ENCODE measurements at places on chromosomes 5 and 9.

- DNase-seq, result no peak
Observed at GRCh38 chr9:22463205-22463604, 16.6 kb downstream of the DMRTA1 start.

GRCh38 chr9:98667005-98667640, 41.6 kb downstream of the GABBR2 start:
- no peak for DNase-seq

- no peak for DNase-seq
Observed at GRCh38 chr5:37490931-37491330, 111.8 kb downstream of the WDR70 start.

- no peak for DNase-seq
Observed at GRCh38 chr5:100800562-100800961, 102.5 kb downstream of the ST8SIA4 start.

DNA sequence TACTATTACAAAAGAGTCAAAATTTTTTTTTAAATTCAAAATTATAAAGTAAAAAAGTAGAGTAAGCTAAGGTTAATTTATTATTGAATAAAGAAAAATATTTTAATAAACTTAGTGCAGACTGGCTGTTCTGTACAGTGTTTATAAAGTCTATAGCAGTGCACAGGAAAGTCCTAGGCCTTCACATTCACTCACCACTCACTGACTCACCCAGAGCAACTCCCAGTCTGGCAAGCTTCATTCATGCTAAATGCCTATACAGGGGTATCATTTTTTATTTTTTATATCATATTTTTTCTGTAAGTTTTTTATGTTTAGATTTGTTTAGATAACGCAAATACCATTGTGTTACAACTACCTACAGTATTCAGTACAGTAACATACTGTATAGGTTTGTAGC, 700.7 kb upstream of the GRAMD2B start:
- no peak for DNase-seq

DNA sequence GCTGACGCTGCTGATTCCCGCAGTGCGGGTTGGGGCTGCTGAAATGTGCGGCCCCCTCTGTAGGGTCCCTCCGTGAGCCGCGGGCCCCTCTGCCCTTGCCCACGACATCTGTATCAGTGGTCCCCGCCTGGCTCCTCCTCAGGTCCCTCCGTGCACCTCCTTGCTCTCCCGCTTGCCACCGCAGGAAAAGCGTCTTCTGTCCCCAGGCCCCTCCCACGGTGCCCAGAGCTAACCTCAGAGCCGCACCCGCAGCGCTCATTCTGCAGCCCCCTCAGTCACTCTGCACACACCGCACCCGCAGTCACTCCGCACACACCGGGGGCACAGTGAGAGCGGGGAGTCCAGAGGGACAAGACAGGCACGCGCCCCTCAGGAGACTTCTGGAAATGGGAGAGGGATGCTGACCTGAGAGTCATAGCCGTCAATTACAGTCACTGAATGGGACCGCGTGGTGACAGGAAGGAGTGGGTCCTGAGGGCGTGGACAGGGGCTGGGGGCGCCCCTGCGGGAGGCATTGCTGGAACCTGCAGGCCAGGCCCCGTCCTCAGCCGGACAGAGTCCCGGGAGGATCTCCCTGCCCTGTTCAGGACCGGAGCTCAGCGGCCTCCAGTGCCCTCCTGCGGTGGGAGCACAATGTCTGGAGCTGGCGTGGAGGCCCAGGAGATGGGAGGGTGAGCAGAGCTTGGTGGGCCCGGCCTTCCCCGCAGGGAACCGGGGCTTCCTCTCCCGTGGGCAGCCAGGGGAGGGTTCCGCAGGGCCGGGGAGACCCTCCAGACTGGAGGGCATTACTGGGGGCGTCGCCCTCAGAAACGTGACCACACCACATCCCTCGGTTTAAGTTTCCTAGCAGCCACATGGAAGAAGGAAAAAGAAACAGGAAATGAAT, 66.1 kb upstream of the CTSL start:
- DNase-seq, result no peak

- no peak for DNase-seq
Observed at GRCh38 chr9:6619909-6620308, 25.6 kb downstream of the GLDC start.

GRCh38 chr5:139068060-139068459, 130.1 kb downstream of the SIL1 start:
- DNase-seq, result no peak

DNA sequence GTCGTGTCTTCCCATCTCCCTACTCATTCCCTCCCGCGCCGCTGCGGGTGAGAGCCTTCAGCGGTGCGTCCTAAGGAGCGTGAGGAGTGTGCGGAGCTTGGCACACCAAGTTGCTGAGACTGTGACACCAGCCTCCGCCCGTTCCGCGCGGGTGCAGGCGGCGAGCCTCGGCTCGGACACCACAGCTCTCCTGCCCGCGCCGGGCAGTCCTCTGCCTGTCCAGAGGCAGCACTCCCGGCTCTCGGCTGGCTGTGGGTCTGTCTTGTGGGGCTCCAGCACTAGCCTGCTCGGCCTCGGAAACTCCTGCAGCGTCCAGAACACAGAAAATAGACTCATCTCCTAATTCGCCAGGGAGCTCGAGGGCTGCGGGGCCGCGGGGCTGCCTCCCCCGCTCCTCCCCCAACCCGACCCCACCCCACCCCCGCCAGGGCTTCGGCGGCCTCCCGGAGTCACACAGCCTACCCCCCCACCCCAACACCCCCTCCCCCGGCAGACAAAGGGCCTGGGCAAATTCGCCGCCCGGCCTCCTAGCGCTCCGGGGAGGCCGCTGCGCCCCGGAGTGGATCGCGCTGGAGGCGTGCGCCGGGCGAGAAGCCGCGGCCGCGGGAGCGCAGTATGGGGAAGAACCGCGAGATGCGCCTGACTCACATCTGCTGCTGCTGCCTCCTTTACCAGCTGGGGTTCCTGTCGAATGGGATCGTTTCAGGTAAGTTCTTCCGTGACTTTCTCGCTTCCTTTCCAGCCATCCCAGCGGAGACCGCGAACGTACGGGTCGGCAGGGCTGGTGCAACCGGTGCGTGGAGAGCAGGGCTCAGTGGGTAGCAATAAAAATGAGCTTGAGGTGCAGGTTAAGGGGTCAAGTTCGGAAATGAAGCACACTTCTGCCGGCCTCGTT, at the start of gene ADAMTS19:
ADAMTS19 (plus strand) TSS at position 522 of the 895 bp plus-strand sequence; CDS start at position 616, 94 bp downstream.
- no peak for DNase-seq

- DNase-seq, result no peak
Observed at GRCh38 chr5:94308442-94308841, 310.0 kb downstream of the KIAA0825 start.

Measured in activated T-cell treated with anti-CD3 and anti-CD28 coated beads for 4 hours (primary cell).